SIG-M5 (cell line): ENCODE measurements at places on chromosomes 1 and 21.

DNA sequence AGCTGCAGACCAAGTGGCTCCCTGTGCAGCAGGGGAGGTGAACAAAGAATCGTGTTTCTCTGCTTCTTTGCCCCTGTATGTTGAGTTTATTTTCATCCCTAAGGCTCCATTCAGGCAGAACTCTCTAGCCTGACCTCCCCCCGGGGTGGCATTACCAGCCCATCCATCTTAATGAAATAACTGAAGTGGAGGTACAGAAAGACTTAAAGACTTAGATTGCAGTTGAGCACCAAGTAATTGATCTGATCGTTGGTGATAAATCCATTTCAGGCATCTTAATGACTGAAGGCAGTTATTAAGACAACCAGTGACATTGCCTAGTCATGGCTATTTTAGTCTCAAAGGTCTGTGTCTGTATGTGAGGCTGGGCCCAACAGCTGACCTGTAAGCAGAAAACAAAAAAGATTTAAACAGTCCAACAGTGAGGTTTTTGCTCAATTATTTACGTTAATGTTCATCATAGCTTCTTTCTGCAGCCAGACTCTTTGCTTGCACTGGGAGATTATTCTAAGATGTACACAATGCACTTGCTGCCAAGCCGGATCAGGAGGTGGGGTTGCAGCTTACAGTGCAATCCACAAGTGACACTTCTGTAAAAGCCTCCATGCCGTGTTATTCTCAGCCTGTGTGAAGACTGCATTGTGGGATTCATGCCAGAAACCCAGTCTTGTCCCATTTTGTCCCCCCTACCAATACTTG lies 363.0 kb upstream of the DUSP10 start:
- DNase-seq = no peak

GRCh38 chr1:235558621-235559169 lies 54.4 kb upstream of the B3GALNT2 start:
- no peak for DNase-seq

DNA sequence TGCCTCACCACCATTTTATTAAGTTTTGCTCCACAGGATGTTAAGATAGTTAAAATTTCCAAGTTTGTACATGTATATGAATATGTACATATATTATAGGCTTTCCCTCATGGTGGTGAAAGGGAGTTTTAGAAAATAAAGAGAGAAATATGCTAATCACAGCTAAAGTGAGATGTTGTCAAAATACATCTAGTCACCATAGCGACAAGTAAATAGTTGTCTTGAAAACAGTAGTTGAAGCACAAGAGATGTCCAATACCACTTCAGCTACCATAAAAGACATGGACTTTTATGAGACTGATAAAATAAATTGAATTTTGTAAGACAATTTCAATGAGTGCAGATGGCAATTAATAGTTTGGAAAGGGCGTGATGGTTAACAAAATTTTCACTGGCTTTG lies 1600.0 kb downstream of the BRINP3 start:
- no peak for DNase-seq

GRCh38 chr1:157968946-157969345 lies 24.5 kb upstream of the KIRREL1 start:
- DNase-seq = no peak

GRCh38 chr1:226599636-226600238 lies 51.2 kb downstream of the STUM start:
- no peak for DNase-seq
